ENCODE measurements at places on chromosomes 5 and 9.

- DNase-seq: no peak
Measured at GRCh38 chr5:36701085-36701698, 94.8 kb downstream of the SLC1A3 start.

- DNase-seq: no peak
Measured at GRCh38 chr9:128689293-128689774, 312 bp downstream of the SET start.

DNA sequence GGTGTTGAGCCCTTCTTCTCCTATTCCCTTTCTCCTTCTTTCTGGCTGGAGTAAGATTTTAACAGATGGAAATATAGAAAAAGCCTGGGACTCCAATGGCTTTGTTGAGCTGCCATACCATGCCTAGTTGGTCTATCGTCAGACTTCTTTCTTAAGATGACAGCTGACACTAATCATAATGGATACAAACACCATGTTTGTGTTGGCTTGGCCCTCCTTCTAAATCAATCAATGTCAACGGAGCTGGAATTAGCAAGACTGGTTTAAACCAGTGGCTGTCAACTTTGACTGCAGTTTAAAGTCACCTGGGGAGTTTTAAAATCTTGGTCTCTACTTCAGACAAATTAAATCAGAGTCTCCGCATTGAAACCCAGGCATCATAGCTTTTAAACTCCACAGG, 264.5 kb upstream of the PRR16 start:
- DNase-seq: no peak

- no peak for DNase-seq
Measured at GRCh38 chr5:42948961-42949347, 91.2 kb downstream of the ANXA2R start.

GRCh38 chr5:56574778-56575177, 240.6 kb upstream of the MAP3K1 start:
- no peak for DNase-seq

DNA sequence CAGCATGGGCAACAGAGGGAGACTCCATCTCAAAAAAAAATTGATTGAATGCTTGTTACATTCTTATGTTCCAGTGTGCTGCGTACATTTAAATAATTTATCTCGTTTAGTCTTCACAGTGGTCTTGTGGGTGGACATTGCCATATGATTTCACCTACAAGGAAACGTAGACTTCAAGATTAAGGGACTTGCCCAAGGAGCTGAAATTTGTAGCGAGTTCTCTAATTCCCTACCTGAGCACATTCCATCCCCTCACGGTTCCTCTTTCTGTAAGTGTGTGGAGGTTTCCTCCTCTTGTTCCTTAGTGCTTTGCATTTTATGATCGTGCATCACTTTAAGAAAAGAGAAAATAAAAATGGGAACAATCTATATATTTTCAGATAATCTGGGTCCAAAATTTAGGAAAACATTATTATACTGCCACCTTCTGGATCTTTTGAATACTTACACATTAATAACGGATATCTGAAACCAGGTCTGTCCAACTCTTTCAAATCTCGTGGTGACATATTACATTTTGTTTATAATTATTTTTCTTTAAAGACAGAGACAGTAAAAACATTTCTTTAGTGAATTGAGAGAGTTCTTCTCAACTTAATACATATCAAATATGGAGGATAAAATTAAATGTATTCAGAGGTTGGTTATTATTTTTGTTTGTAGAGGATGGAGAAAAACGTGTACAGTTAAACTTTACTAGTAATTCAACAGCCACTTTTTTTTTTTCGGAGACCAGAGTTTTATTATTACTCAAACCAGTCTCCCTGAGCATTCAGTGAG, 29.9 kb upstream of the C7 start:
- no peak for DNase-seq

- no peak for DNase-seq
Measured at GRCh38 chr9:16959391-16959790, 88.9 kb upstream of the BNC2 start.

GRCh38 chr9:101738566-101739183, at the start of gene GRIN3A:
Gene GRIN3A (minus strand): TSS chr9:101738647. CDS start chr9:101737979, 668 bp downstream.
- DNase-seq: no peak

- DNase-seq: no peak
Measured at GRCh38 chr5:77635917-77636640, 2.4 kb downstream of the OTP start.

DNA sequence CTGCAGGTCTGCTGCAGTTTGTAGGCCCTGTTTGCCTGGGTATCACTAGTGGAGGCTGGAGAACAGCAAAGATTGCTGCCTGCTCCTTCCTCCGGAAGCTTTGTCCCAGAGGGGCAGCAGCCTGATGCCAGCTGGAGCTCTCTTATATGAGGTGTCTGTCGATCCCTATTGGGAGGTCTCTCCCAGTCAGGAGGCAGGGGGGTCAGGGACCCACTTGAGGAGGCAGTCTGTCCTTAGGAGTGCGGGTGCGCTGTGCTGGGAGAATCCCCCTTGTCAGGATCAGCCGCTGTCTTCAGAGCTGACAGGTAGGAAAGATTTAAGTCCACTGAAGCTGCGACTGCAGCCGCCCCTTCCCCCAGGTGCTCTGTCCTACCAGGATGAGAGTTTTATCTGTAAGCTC, 64.9 kb downstream of the CCDC171 start:
- no peak for DNase-seq

- no peak for DNase-seq
Measured at GRCh38 chr9:90956026-90956810, 154.6 kb downstream of the SYK start.

GRCh38 chr9:16405421-16405820, 465.0 kb downstream of the BNC2 start:
- DNase-seq: no peak

GRCh38 chr5:38728029-38728428, 117.8 kb upstream of the OSMR start:
- DNase-seq: no peak

- DNase-seq: no peak
Measured at GRCh38 chr5:169910393-169910792, 69.9 kb downstream of the INSYN2B start.

DNA sequence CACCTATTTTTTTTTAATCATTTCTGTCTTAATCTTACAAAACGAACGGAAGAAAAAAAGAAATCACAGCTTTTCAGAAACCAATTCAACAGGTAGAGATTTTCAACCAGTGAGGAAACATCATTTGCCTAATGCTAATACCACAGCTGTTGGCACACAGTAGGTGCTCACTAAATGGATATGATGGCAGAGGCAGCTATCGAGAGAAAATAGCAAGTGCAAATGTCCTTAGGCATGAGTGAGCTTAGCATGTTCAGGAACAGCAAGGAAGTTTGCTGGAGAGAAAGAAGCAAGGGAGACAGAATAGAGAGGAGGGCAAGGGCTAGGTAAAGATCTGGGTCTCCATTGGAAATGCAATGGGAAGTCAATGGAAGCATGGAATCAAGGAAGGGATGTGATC, 49.2 kb downstream of the CEMIP2 start:
- no peak for DNase-seq

DNA sequence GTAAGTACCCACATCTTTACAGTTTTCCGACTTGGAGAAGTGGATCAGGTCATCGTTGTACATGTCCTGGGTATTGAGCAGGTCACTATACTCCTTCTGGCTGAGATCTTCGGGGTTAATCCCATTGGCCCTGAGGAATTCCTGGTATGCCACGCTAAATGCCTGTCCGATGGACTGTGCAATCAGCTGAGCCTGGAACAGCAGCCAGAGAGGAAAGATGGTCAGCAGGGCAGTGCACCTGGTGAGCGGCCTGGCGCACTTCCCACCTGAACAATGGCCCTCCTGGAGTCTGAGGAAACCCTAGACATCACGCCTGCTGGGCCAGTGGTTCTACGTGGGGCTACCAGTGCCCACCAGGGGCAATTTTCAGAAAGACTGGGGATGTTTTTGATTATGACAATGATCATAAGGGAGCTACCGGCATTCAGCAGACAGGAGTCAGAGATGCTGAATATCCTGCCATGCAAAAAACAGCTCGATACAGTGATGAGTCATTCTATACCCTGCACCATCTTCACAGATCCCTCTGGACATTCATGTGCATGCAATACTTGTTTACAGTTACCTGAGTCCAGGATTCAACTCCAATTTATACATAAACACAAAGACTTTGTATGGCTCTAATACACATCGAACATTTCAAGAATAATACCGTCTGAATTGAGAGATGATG, 127.2 kb downstream of the ENTREP1 start:
- no peak for DNase-seq

DNA sequence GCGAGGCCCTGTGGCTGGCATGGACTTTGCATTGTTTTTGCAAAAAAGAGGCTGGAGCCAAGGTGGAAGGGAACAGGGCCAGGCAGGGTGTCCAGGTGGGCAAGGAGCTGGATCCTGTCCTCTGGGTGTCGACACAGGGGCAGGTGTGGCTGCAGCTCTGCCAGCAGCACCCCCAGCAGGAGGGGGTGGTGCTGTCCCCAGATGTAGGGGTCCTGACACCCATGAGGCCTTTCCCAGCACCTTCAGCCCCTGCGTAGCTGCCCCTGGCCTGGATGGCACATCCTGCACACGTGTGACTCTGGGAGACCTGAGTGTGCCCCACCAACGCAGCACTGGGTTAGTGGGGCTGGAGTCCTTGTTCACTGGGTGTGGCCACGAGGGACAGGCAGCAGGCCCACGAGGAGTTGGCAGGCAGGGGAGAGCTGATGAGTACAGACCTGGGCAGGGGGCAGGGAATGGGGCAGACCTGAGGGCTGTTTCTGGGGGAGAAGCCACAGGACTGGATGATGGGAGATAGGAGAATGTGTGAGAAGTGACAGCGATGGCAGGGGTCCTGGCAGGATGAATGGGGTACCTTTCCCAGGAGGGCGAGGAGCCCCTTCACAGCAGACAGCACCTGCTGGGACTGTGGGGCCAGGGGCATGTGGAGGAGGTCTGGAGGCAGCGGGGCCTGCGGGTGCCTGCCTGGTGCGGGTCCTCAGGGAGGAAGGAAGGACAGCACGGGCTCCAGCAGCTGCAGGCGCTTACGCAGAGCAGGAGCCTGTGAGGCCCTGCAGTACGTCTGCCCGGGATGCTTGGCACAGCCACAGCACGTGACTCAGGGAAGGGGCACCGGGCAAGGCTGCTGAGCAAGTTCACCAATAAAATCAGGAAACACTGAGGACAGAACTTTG, 3.6 kb upstream of the RASGEF1C start:
- no peak for DNase-seq

Data from GM18507 (cell line).